Right atrium auricular region (tissue), 2 donors: ENCODE measurements at places on chromosomes 6 and 20. TPM values are rescaled to one million over a fixed set of nuclear protein-coding genes. Genes with fewer than 3 reads are reported as not detected.

- H3K4me1 ChIP-seq: no peaks in the 10 kb centered on the region
- H3K4me3 ChIP-seq: no peak overlapping the region
- no peaks in the 10 kb centered on the region for H3K27me3 ChIP-seq
- DNase-seq: no peak
- no peaks in the 10 kb centered on the region for H3K36me3 ChIP-seq
- H3K27ac ChIP-seq: no peak overlapping the region
Measured at GRCh38 chr20:20439602-20440190, 71.8 kb downstream of the INSM1 start.

- peaks cover 14% of the 10 kb centered on the region for H3K36me3 ChIP-seq
- DNase-seq: no peak
- H3K27me3 ChIP-seq: no peaks in the 10 kb centered on the region
- no peak overlapping the region for H3K27ac ChIP-seq
Measured at GRCh38 chr20:63751471-63752271, 12.1 kb downstream of the SLC2A4RG start.

Gene TRDN
- total RNA-seq: 90.2 TPM

Gene SLC35F1
- 1.3 TPM for total RNA-seq

Gene HS3ST5
- not detected for total RNA-seq

Gene SLC25A27
- total RNA-seq: 7.5 TPM
